ENCODE measurements at places on chromosomes 4 and X.

DNA sequence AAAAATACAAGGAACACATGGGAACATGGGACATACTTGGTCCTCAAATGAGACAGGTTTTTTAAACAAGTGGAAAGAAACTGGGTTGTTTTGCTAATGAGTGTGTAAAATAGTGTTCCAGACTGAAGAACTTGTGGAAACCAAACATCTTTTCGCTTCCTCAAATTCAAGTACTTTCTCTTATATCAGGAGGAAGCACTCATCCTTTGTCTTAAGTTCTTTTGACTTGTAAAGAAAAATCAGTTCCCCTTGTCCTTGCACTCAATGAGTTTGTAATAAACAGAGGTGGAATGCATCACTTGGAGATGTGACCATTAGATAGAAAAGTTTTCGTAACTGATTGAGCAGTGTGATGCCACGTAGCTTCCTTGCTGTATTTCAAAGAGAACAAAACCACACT, 101.1 kb downstream of the PHOX2B start:
- no peak for DNase-seq

GRCh38 chr4:70059149-70059548, 8.9 kb downstream of the HTN1 start:
- DNase-seq: peak; percentile 4

GRCh38 chrX:13759152-13759718, 24.7 kb downstream of the OFD1 start:
- no peak for DNase-seq

- DNase-seq: no peak
These were observed 1403.1 kb upstream of the TENM3 start for GRCh38 chr4:180840142-180840541.

- DNase-seq: no peak
These were observed 18.2 kb downstream of the UGT2B11 start for GRCh38 chr4:69196209-69196965.

- DNase-seq: no peak
These were observed 235.3 kb downstream of the PTTG2 start for GRCh38 chr4:38195486-38195885.

DNA sequence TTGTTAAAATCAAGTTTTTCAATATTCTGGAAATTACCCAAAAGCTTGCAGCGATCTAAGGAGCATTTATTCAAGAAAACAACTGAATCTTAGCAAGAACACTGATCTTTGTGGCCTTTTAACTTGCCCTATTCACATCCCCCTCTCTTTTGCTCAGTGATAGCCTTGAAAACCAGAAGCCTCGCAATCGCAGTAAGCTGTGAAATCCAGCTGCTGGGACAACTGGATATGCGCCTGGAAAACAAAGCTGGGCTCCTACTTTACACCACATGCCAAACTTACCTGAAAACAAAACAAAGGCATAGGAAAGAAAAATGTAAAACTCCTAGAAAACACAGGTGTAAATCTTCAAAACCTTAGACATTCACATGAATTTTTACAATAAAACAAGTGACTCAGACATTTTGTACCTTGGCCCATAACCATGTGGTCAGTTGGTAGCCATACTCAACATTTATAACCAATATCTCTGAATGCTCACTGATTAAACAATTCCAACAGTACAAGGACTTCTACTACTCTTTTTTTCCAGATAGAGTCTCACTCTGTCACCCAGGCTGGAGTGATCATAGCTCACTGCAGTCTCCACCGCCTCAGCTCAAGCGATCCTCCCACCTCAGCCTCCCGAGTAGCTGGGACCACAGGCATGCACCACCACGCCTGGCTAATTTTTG, 15.6 kb downstream of the SLC25A53 start:
- DNase-seq: no peak

- no peak for DNase-seq
These were observed 1329.2 kb upstream of the PCDH7 start for GRCh38 chr4:29390921-29391320.

- peak; percentile 82 for DNase-seq
These were observed 77.2 kb upstream of the BCOR start for GRCh38 chrX:40174854-40175510.

DNA sequence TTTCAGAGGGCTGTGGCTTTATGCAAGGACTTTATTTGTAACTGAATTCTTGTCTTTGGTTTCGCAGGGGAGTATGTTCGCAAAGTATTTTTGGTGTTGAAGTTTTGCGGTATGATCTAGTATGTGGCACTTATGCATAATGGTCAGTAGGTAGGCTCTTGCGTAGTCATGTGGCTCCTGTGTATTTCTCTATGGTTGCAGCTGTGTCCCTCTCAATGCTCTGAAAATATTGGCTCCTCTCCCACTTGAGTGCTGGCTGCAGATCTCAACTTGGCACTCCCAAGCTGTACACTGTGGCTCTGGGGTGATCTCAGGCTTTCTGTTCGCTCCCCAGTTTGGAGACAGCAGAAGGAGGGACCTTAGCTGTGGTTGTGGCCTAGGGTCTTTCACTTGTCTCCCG, 24.8 kb downstream of the ARMCX5 start:
- DNase-seq: no peak

GRCh38 chrX:122566401-122566800, 617.7 kb upstream of the GRIA3 start:
- no peak for DNase-seq

- DNase-seq: peak; percentile 69
These were observed 103.5 kb upstream of the VEGFC start for GRCh38 chr4:176896211-176896610.

DNA sequence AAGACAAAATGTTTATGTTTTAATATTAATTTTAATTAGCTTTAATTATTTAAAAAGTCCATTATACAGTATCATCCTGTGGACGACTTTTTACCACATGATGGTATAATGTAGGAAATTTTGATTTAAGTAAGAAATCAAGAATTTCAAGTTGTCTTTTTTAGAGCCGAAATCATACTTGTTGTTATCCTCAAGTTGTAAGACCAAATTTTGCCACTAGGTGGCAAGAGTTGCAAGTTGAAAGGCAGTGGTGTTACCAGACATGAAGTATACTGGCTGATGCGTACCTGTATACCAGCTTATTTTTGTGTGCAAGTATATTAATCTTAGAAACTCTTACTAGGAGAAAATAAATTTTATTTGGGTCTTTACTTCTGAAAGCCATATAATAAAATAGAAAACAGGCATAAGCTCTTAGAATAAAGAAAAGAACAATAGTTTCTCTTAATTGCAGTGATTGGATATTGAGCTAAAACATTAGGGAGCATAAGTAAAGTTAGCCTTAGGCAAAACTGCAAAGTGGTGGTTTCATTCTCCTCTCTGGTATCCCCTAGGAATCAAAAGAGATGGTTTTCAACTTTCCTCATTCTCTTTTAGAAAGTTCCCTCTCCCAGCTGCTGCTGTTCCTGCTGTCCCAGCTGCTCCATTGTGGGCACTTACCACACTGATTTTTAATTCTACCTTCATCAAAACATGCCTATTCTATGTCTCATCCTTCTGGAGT, 118.0 kb upstream of the WDFY3 start:
- peak; percentile 89 for DNase-seq

- no peak for DNase-seq
These were observed 60.7 kb upstream of the PLAC1 start for GRCh38 chrX:134718966-134719317.

- no peak for DNase-seq
These were observed 324.1 kb upstream of the PPARGC1A start for GRCh38 chr4:24213961-24214360.

- DNase-seq: no peak
These were observed 186.5 kb upstream of the ATP6AP2 start for GRCh38 chrX:40394302-40394701.

GRCh38 chr4:174119051-174119450, 164.4 kb downstream of the FBXO8 start:
- DNase-seq: no peak

DNA sequence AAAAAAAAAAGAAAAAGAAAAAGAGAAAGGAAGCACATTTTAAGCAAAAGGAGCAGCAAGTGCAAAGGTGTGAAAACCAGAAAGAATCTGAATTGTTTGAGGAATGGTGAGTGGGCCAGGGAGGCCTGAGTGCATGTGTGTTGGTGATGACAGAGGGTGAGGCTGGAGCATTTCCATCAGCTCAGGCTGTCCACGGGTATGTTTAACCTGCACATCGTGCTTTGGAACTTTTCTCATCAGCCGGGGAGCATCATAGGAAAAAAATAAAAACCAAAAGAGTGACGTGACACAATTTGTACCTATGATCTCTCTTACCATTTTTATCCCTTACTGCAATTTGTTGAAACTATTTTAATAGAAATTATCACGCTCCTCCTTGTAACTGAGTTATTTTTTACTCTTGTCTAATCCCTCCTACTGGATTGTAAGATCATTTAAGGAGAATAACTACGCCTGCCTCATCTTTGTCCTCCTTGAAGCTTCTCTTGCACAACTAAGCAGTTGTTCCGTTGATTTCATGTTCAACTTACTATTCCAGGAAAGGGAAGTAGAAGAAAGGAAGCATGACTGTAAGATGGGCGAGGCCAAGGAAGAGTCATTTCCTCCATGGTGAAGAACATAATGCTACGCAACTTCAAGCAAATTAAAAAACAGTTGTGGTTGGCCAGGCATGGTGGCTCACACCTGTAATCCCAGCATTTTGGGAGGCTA, 7.0 kb downstream of the PALLD start:
- DNase-seq: no peak

DNA sequence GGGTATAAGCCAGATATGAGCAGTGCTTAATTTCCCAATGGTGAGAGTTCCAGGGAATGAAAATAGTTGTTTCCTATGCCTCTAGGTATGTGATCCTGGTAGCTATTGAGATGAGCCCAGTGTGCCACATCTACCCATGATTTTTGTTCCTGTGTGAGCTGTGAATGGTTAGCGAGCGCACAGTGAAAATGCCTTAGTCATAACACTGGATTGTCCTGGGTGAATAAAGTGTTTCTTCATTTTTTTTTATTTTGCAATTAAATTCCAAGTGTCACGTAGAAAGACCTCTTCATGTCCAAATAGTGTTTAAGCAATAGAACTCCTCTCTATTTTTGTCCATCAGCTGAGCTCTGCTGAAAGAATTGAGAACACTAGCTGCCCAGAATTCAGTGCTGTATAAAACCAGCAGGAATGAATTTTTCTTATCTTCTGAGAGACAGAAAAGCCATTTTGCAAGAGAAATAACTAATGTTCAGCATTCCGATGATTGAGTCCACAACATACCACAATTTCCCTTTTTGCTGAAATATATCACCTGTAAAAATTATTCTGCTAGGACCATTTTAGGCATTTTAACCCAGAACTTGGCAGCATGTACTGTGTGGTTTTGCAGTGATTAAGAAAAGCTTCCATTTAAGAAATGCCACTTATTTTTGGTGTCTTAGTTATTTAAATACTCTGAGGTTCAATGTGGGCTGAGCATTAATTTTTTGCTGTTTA, 5.6 kb downstream of the MAOA start:
- DNase-seq: no peak

GRCh38 chr4:108890484-108890881, 127.6 kb upstream of the ETNPPL start:
- no peak for DNase-seq

- DNase-seq: no peak
These were observed 54.5 kb downstream of the RS1 start for GRCh38 chrX:18617407-18617750.

- no peak for DNase-seq
These were observed 304.5 kb upstream of the DIPK2B start for GRCh38 chrX:45505214-45505613.

- DNase-seq: no peak
These were observed 175.3 kb downstream of the TSPAN5 start for GRCh38 chr4:98482847-98483806.

DNA sequence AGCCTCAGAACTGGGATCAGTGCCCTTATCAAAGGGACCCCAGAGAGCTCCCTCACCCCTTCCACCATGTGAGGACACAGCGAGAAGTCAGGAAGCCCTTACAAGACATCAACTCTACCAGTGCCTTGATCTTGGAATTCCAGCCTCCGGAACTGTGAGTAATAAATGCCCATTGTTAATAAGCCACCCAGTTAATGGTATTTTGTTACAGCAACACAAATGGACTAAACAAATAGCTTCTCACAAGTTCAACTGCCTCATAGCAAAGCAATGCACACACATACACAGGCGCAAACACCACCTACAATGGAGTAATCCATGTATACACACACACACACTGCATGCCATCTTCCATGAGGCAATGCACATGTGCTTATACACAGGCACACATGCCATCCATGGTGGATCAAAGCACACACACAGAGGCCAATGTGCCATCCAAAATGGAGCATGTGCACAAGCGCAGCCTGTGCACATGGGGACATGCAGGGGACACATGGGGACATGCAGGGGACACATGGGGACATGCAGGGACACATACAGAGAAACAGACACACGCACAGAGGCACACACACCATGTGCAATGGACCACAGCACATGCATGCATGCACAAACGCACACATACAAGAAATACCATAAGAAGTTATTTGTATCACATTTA, 137.6 kb upstream of the TBL1X start:
- DNase-seq: no peak

GRCh38 chr4:184851200-184851541, 25.4 kb upstream of the ACSL1 start:
- no peak for DNase-seq

GRCh38 chr4:167102475-167102874, 131.8 kb downstream of the SPOCK3 start:
- no peak for DNase-seq

DNA sequence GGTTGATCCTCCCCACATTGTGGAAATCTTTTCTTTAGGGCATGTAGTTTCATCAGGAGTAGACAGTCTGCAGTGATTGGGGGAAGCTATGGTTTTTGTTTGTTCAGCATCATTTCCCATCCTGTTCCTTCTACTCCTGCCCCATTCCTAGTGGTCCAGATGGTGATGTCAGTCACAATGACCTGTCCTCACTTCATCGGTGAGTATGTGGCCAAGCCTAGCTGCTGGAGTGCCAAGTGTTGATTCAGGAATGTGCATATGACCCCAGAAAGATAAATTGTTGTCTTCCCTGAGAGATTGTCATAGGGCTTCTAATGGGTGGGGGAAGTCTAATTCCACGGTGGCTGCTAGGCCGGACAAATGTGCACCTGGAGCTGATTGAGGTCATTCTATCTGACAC, 130.6 kb upstream of the FAT1 start:
- no peak for DNase-seq

DNA sequence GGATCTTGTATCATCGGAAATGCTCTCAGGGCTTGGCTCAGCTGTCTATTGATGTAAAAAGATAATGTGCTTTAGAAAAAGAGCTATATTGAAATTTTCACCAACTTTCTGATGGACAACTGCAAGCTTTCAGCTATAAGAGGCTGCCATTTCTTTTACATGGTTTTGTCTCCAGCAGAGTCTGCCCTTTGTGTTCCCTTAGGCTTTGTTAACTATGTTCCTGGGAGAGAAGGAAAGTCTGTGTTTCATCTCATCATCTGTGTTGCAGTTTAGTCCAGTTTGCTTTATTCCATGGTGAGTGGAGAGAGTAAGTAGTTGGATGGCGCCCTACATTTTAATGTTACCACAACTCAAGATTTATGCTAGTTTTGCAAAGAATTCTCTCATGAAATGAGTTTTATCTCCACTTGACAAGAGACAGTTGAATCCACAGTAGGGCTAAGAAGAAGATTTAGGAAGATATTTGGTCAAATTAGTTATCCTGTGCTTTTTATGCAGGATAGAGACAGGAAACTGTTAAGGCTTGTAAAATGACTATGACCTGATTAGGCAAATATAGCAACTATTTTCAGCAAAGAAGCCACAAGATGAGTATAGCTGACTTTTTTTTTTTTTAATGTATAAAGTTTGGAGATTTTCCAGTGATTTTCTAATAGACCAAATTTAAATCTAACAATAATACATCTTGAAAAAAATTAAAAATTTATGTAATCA, 16.5 kb downstream of the SEPTIN11 start:
- DNase-seq: no peak

GRCh38 chr4:70815370-70815769, 24.3 kb downstream of the GRSF1 start:
- no peak for DNase-seq

GRCh38 chr4:6909970-6910339, 329 bp downstream of the TBC1D14 start:
- no peak for DNase-seq
